ENCODE measurements at places on chromosomes 13 and 19.

DNA sequence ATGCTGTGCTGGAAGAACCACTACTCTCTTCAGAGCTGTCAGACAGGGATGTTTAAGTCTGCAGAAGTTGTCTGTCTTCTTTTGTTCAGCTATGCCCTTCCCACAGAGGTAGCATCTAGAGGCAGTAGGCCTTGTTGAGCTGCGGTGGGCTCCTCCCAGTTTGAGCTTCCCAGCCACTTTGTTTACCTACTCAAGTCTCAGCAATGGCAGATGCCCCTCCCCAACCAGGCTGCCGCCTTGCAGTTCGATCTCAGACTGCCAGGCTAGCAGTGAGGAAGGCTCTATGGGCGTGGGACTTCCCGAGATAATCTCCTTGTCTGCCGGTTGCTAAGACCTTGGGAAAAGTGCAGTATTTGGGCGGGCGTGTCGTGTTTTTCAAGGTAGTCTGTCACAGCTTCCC is 42.1 kb upstream of the UQCRFS1 start:
- DNase-seq = no peak

- no peak for DNase-seq
Measured at GRCh38 chr19:15072930-15073647, 8.9 kb upstream of the OR1I1 start.

DNA sequence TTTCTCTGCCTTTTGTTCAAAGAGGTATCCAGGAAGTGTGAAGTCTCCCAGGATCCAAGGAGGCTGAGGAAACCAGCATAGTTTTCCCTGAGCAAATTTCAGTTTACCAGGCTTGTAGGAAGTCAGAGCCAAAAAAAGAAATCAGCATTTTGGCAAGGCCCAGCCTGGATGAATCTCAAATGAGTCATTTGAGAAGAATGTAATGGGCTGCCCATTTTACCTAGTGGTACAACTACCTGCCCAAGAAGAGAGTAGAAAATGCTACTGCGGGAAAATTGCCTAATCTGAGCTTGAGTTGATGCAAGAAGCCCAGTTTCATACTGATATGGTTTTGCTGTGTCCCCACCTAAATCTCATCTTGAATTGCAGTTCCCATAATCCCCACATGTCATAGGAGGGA is 284.1 kb upstream of the ZNF507 start:
- no peak for DNase-seq

- no peak for DNase-seq
Measured at GRCh38 chr13:112893570-112894422, 75.2 kb upstream of the MCF2L start.

GRCh38 chr13:108266321-108266990 is 3.1 kb upstream of the TNFSF13B start:
- no peak for DNase-seq

DNA sequence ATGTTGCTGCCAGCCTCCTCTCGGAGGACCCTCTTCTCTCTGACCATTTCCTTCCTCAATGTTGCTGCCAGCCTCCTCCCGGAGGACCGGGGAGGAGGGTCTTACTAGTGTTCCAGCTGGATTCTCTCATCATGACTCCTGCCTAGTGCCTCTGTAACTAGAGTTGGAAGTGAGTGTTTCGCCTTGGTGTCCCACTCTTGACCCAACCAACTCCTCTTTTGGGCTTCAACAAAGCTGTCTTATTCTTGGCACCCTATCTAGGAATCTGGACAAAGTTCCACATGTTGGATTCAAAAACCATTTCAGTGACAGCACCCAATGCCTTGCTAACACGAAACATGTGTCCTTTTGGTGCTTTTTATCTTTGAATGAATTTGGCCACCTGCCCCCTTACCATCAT is 165.4 kb downstream of the GPC5 start:
- DNase-seq = no peak

DNA sequence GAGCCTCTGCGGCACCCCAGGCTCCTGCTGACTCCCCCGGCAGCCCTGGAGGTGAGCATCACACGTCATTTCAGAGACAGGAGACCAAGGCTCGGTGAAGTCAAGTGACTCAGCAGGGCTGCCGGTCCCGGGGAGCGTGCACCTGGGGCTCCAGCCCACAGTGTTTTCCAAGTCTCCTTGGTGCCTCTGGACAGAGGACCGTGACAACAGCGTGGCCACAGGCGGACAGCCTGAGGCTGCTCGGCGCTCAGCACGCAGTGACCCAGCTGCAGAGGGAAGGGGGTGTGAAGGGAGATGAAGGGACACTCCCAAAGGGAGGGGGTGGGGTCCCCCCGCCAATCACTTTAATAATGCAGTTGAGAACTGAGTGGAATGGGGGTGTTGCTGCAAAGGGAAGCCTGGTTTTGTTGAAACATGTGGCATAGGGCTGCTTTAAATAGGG is 17.5 kb upstream of the ASPDH start:
- DNase-seq = no peak

GRCh38 chr13:111640006-111640405 is 319.6 kb downstream of the TEX29 start:
- no peak for DNase-seq

GRCh38 chr13:88285329-88285728 is 614.2 kb downstream of the SLITRK5 start:
- DNase-seq = no peak

- no peak for DNase-seq
Measured at GRCh38 chr19:43524922-43525835, 1.8 kb downstream of the ETHE1 start.

- no peak for DNase-seq
Measured at GRCh38 chr13:37476874-37477273, 121.7 kb downstream of the POSTN start.

DNA sequence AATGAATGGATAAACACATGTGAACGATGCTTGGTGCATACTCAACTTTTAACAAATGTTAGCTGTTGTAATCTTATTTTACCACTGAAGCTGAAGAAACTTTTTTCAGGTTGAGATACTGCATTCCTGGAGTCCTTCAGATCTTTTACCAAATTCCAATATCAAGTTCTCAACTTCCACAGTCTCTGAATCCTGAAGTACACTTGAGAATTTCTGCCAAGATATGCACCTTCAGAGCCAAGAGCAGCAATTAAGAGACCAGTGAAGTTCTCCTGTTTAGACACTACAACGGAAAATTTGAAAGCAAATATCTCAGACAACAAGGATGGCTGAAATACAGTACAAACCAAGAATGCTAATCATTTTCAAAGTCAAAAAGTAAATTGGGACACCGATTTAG is 84.6 kb upstream of the MTIF3 start:
- no peak for DNase-seq

DNA sequence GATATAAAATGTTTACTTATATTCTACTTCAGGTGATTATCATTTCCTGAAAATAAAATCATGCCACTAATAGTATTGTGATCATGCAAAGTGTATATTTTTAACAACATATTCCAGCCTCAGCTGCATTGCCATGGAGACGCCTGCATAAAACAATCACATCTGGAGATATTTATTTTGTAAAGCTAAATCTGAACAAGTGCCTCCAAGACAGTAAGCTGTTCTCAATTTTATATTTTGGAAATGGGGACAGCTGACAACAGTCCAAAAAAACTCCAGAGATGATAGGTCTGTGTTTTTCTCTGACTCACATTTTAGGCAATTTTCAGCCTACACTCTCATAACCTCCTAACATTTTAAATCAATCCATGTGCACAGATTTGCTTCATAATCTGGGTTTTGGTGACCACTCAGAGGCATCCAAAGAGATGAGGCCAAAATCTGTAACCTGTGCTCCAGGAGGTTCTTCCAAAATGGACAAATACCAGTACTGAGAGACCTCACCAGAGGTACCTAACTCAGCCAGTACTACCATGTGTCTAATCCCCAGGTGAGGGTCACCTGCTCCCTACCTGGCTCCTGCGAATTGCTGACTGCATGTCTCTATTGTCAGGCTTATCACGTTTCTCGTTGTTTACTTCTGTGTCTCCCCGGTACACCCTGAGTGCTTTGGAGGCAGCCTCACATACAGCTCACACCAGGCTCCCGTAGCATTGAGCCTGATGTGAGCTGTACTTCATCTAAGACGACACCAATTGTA is 62.7 kb downstream of the COL4A1 start:
- DNase-seq = no peak

- DNase-seq = no peak
Measured at GRCh38 chr13:32323912-32324311, 8.6 kb downstream of the BRCA2 start.

GRCh38 chr19:8441725-8442544 is 2.8 kb upstream of the HNRNPM start:
- DNase-seq = no peak

- DNase-seq = no peak
Measured at GRCh38 chr19:20858218-20858617, 64.8 kb upstream of the ZNF85 start.

DNA sequence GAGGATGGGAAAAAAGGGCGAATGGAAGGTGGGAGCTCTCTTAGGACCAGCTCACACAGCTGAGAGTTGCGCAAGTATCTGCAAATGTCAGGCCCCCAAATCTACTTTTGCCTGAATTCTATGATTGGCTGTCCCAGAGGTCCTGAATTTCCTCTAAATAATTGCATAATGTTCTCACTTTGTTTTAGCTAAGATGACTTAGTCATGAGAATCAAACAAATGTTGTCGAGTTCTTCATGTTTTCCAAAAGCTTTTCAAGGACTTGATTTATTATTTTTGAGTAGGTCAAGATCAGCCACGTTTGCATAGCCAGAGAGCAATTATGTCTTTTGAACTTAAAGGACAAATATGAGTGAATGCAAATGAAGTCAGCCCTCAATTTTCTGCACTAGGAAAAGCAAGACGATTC is 246.6 kb upstream of the MAB21L1 start:
- DNase-seq = no peak

DNA sequence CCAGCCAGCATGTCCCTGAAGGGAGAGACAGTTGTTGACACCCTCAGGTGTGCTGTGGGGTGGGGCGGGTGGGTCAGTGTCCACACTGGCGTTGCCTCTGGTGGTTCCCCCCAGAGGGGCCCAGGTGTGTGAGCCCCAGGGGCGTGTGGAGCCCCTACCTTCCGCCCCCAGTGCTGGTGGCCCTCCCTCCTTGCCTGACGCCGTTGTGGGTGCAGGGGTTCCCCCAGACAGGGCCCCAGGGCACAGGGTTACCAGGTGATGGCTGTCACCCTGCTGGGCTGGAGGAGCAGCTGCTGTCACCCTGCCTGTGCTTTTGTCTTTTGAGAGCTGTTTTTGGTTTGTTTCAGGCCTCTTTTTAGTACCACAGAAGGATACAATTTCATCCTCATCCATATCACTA is 27.2 kb downstream of the ATP4B start:
- DNase-seq = no peak

DNA sequence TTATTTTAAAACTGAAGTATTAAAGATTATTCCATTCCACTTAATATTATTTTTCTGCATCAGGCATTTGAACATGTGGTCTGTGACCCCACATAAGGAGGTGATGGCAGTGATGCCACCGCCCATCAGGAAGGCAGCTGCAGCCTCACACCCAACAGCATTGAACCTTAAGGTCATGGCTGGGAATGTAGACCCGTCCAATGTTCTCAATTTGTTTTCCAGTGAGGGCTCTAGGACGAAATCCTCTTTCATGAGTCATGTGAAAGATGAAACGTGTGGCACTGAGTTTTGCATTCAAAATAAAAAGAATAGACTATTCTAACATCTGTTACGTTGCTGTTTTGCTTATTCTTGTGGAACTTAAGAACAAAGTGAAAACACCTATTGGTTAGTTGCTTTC is 74.5 kb upstream of the ANKRD10 start:
- no peak for DNase-seq

- DNase-seq = no peak
Measured at GRCh38 chr13:75445717-75446499, 36.1 kb downstream of the TBC1D4 start.

DNA sequence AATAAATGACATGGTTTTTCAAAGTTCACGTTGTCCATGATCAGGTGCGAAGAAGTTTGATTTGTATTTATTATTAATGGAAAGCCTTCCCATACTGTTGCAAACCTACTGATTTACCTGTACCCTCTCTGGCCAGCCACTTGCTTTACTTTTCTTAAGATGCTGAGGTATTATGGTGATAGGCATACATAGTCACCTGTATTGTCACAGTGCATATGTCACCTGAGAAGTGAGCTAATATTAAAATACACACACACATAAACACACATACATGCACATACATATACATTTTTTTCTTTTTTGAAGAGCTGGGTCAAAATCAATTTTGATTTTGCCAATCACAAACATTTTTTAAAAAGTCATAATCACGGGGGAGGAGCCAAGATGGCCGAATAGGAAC is 72.1 kb downstream of the RNASEH2B start:
- no peak for DNase-seq

DNA sequence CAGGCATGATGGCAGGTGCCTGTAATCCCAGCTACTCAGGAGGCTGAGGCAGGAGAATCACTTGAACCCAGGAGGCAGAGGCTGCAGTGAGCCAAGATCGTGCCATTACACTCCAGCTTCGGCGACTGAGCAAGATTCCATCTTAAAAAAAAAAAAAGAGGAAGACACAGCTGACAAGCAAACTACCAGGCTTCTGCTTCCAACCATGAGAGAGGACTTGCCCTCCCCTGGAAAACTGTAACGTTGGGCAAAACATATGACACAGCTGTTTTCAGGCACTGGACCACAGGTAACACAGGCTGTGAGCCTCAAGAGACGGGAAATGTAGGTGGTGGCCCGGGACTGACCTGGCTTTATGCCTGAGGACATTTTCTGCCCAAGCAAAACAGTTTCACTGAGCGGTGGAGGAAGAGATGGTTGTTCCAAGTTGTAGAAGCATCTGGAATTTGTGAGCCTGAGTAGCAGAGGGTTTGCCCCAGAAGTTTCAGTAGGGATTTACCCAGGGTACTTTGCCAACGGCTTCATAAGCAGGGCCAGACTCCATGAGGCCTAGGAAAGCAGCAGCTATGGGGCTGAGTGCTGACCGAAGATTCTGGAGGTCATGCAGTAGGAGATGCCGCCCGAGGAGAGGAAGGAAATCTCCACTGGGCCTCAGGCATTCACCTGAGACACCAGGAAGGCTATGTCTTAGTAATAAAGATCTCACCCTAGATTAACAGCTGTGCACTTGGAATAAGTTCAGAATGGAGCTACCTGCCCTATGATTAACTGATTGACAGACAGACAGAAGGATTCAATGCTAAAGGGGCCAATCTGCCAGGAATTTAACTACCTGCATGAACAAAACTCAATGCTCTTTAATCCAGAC is 88.0 kb downstream of the ABCC4 start:
- DNase-seq = no peak

GRCh38 chr13:104854007-104854406 is 1681.5 kb downstream of the EFNB2 start:
- DNase-seq = no peak

GRCh38 chr19:30590596-30591229 is 218.5 kb downstream of the ZNF536 start:
- no peak for DNase-seq

Measured in activated CD4-positive, alpha-beta T cell treated with anti-CD3 and anti-CD28 coated beads for 1 hour (primary cell).